ENCODE measurements at places on chromosomes 5 and 9.

- no peak overlapping the region for H3K4me3 ChIP-seq
- H3K4me1 ChIP-seq, result no peaks in the 10 kb centered on the region
- H3K36me3 ChIP-seq, result no peaks in the 10 kb centered on the region
- H3K27ac ChIP-seq, result no peak overlapping the region
These were observed 23.1 kb downstream of the EDIL3 start for GRCh38 chr5:84361572-84361971.

DNA sequence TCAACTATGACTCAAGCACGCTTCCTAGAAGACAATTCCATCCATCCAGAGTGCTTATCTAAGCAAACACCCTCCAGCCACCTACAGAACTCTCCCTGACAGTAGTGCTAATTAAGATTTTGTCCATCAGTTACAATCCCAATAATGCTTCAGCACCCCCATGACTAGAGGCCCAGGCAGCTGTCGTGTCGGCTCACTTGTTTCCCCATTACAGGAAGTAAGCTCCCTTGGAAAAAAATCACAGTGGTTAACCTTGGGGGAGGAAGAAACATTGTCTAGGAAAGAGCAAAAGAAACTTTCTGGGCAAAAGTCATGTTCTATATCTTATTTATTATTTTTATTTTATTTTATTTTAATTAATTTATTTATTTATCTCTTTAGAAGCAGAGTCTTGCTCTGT lies 108.8 kb upstream of the LPAR1 start:
- no peaks in the 10 kb centered on the region for H3K27me3 ChIP-seq
- H3K4me3 ChIP-seq, result no peak overlapping the region
- H3K36me3 ChIP-seq, result no peaks in the 10 kb centered on the region
- no peak for DNase-seq
- no peak overlapping the region for H3K27ac ChIP-seq

GRCh38 chr9:70806875-70807274 lies 314.5 kb downstream of the TRPM3 start:
- no peaks in the 10 kb centered on the region for H3K36me3 ChIP-seq
- peaks cover 23% of the 10 kb centered on the region for H3K27me3 ChIP-seq
- DNase-seq, result no peak
- no peaks in the 10 kb centered on the region for H3K4me1 ChIP-seq
- H3K4me3 ChIP-seq, result no peak overlapping the region

DNA sequence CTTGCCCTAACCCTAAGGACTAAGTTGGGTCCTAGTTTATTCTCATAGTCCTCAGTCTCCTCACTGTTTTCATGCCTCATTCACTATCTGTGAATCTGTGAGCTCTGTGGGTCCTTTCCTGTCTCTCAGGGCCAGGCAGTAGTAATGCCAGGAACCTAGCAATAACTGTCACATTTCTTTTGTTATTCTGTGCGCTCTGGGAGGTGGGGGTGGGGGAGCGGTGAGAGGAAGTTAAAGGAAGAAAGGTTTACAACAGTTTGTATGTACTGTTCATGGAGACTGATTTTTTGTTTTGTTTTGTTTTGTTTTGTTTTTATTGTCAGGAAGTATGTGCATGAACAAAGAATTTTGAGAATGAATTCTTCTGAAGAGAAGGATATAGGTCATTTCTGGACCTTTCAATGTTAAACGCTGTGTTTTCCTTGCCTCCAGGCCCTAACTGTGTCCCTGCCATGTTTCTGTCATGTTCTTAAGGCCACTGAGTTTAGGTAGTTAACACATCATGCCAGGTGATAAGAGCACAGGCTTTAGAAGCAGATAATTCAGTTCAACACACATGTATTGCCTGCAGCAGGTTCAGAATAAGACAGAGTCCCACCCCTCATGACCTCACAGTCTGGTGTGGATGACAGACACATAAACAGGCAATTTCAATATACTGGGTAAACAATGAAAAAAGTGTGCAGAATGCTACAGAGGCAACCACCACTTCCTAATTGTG lies 13.3 kb upstream of the FEM1C start:
- DNase-seq, result no peak
- H3K27me3 ChIP-seq, result peaks cover 21% of the 10 kb centered on the region
- no peak overlapping the region for H3K27ac ChIP-seq
- no peak overlapping the region for H3K4me3 ChIP-seq
- no peaks in the 10 kb centered on the region for H3K36me3 ChIP-seq

Measured in naive thymus-derived CD8-positive, alpha-beta T cell (primary cell).